ENCODE measurements at places on chromosomes 3 and 15.
A peak's percentile ranks its signal among the peaks of the same experiment; 100 is the strongest.

GRCh38 chr3:19866751-19867347 is 67.2 kb downstream of the EFHB start:
- DNase-seq: peak; percentile 84

DNA sequence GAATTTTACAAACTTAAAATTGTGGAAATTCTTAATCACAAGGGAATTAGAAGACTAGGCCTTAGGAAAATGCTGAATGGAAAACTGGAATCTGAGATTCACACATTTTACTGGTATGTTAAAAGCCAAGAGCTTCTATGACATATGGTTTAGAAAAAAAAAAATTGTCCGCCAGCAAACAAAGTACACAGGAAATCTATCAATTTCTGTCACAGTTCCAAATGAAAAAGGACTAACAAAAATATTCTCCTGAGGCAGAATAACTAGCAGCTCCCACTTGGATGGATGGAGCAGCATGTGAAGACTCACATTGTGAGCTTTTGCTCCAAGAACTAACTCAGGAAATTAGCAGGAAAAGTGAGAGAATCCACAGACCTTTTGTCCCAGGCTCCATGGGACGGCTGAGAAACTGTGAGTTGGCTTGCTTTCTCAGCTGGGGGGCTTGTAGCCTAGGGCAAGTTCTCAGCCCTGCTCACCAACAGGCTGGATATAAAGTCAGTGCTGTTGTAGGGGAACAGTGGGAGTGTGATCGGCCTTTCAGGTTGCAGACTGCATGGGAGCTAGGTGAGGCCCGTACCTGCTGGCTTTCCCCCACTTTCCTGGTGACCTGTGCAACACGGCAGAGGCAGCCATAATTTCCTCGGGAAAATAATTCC is 731.1 kb upstream of the SGO1 start:
- DNase-seq: no peak

DNA sequence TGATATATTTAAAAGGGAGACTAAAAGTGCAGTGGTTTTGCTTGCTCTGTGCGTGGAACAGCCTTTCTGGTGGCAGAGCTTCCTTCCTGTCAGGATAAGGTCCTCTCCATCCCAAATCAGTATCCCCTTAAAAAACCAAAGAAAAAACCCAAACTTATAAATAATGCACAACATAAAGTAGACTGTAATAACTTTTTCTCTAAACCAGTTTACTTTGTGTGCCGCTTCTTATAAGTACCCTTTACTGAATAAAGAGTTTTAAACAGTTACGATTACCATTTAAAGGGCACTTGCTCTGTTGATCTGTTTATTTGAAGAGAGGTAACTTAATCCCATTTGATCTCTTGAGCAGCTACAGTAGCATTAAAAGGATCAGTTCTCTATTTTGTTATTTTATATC is 2.5 kb downstream of the PIK3CA start:
- DNase-seq: no peak

DNA sequence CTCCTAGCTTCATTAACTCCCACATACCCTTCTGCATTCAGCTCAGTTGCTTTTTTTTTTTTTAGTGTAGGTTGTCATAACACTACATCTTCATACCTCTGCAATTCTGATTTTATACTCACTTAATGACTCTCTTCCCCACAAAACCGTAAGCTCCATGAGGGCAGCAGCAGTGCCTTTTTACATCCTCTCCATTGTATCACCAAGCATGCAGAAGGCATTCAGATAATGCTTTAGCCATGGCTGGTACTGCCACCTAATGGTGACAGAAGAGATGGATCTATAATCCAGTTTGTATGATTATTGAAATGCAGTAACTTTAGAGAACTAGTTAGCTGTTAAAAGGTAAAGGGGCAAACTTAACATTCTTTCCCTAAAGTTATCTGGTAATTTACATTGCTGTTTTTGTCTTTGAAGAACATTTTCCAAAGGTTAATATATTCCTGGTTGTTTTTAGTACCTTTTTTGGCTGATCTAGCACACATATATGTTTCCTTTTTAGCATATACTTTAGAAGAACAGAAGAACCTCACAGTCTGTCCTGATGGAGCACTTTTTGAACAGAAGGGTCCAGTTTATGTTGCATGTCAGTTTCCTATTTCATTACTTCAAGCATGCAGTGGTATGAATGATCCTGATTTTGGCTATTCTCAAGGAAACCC is 36.8 kb downstream of the ATP1B3 start:
- DNase-seq: peak; percentile 84

DNA sequence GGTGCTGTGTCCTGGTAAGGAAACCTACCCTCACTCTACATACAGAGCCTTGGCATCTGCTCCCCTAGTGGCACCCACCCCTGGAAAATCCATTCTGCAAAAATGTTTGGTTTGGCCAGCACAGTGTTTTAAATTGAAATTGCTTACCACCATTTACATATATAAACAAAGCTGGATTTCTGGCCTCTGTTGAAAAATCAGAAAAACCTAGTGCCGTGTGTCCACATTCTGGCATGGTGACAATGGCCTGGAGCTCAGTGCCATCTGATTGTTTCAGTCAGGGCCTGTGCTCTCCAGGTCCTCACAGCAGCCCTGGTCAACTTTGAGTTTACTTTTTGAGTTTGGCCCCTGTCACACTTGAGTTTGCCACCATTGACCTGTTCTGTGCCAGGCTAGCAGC is 2.9 kb upstream of the IL17RC start:
- no peak for DNase-seq

Measured in OCI-M1 (cell line).